Neural crest cell (in vitro differentiated cells): ENCODE measurements at places on chromosomes 6 and 20.

DNA sequence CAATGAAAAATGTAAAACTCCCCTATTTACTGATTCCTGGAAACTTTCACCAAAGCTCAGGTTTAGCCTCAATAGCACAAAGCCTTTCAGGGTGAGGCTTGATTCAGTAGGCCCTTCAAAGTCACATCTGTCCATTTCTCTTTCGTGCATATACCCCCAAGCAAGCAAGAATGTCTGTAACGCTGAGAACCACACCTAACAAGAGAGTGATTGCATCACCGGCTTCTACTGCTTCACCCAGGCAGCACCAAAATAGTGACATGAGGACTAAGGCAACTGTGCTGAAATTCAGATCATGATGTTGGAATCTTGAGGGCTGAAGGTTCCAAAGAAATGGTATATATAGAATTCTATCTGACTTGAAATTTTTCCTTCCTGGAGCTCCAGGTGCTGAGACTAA is 26.1 kb downstream of the CGA start:
- peaks cover 8% of the 10 kb centered on the region for H3K27me3 ChIP-seq
- H3K36me3 ChIP-seq, result no peaks in the 10 kb centered on the region
- H3K4me3 ChIP-seq, result no peak overlapping the region
- peaks cover 15% of the 10 kb centered on the region for H3K4me1 ChIP-seq

GRCh38 chr6:111377558-111378120 is 105.4 kb downstream of the REV3L start:
- H3K27me3 ChIP-seq, result no peaks in the 10 kb centered on the region
- no peak for DNase-seq
- no peak overlapping the region for H3K27ac ChIP-seq

GRCh38 chr6:139996253-139996834 is 621.9 kb upstream of the CITED2 start:
- peaks cover 2% of the 10 kb centered on the region for H3K4me1 ChIP-seq
- no peak overlapping the region for H3K27ac ChIP-seq
- H3K36me3 ChIP-seq, result peaks cover 14% of the 10 kb centered on the region
- no peaks in the 10 kb centered on the region for H3K27me3 ChIP-seq
- H3K4me3 ChIP-seq, result no peak overlapping the region

GRCh38 chr6:15827496-15828255 is 164.8 kb upstream of the DTNBP1 start:
- peak overlapping the region; percentile 9 for H3K27ac ChIP-seq
- H3K4me3 ChIP-seq, result no peak overlapping the region
- H3K36me3 ChIP-seq, result no peaks in the 10 kb centered on the region
- no peaks in the 10 kb centered on the region for H3K27me3 ChIP-seq

GRCh38 chr6:41644297-41644879 is 6.1 kb downstream of the MDFI start:
- H3K27me3 ChIP-seq, result peaks cover 10% of the 10 kb centered on the region
- H3K4me1 ChIP-seq, result peaks cover 52% of the 10 kb centered on the region
- H3K4me3 ChIP-seq, result peak overlapping the region; percentile 68
- peak overlapping the region; percentile 71 for H3K27ac ChIP-seq
- DNase-seq, result no peak

- peaks cover 8% of the 10 kb centered on the region for H3K4me1 ChIP-seq
- H3K36me3 ChIP-seq, result peaks cover 2% of the 10 kb centered on the region
- no peaks in the 10 kb centered on the region for H3K27me3 ChIP-seq
- no peak overlapping the region for H3K27ac ChIP-seq
- H3K4me3 ChIP-seq, result no peak overlapping the region
These were observed 253.6 kb upstream of the NOX3 start for GRCh38 chr6:155709262-155709661.

DNA sequence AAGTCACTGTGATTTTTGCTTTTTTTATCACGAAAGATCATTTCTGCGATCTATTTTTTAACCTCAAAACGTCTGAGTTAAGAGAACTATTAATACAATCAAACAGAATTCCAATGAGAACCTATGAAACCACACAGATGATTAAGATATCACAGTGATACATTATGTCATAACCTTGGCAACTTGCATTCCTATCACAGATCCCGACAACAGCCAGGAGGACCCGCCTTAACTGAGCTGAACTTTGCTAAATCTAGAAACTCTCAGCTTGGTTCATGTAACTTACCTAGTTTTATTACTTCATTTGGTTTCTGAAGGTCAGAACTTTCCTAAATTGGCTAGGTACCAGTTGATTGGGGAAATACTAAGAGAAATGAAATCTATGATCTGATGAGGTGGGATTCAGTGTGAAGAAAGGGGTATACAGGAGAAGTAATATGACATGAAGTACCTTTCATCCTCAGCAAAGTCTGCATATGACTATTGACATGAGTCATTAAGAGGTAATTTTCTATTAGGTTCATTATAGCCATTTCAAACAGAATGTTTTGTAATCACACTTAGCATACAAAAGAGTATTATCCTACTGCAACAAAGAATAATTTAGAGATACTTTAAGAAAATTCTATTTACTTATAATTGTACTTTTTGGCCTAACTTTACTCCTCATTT is 11.2 kb downstream of the LYRM4 start:
- peaks cover 14% of the 10 kb centered on the region for H3K36me3 ChIP-seq
- no peak for DNase-seq
- no peak overlapping the region for H3K4me3 ChIP-seq
- H3K27me3 ChIP-seq, result no peaks in the 10 kb centered on the region

DNA sequence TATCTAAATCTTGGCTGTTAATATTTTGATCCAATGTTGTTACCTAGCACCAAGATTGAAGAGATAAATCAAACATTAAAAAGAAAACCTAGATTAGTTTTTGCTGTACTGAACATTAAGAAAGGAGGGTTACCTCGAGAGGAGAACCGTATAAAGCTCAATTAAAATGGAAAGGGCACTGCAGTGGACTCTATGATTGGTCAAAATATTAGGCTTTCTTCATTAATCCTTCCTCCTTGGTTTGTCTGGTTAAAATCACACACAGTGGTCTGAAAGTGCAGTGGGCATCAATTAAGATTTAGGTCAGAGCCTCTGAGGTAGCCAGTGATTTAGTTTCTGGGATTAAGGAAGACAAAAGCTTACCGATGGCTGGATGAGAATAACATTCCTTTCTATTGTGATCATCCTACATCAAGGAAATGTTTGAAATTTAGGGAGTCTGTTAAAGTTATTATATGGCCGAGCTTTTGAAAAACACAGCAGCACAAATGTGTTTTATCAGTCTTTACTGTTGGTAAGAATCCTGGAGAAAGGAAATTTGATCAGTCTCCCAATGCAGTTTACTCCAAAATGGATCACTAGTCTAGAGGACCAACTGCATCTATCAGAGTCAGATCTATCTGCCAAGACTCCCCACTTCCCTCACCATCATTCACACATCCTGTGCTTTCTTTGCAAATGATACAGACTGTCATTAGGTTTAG is 134.6 kb upstream of the NEDD9 start:
- no peaks in the 10 kb centered on the region for H3K36me3 ChIP-seq
- H3K4me3 ChIP-seq, result no peak overlapping the region
- no peak for DNase-seq
- H3K4me1 ChIP-seq, result no peaks in the 10 kb centered on the region
- no peaks in the 10 kb centered on the region for H3K27me3 ChIP-seq

DNA sequence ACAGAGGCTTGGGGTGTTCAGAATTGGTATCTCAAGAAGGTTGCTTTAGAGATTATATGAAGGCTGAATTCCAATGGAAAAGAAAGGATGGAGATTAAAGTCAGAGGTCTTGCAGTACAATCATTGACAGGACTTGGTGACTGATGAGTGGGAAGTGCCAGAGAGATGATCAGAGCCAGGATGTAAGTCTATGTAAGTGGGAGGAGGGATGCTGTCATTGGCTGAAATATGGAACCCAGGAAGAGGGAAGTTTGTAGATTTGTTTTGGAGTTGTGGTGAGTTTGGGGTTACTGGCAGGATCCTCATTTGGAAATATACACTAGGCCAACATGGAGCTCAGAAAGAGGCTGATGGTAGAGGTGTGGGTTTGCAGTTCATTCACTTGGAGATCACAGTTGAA is 23.8 kb upstream of the TNFAIP3 start:
- H3K4me3 ChIP-seq, result no peak overlapping the region
- peaks cover 7% of the 10 kb centered on the region for H3K36me3 ChIP-seq
- H3K27me3 ChIP-seq, result peaks cover 2% of the 10 kb centered on the region

GRCh38 chr6:40946738-40947301 is 92.2 kb downstream of the UNC5CL start:
- peaks cover 11% of the 10 kb centered on the region for H3K4me1 ChIP-seq
- no peak overlapping the region for H3K27ac ChIP-seq
- H3K4me3 ChIP-seq, result no peak overlapping the region
- no peaks in the 10 kb centered on the region for H3K27me3 ChIP-seq
- DNase-seq, result no peak

GRCh38 chr6:127340171-127340570 is 3.2 kb downstream of the ECHDC1 start:
- no peaks in the 10 kb centered on the region for H3K27me3 ChIP-seq
- H3K4me3 ChIP-seq, result no peak overlapping the region
- DNase-seq, result no peak
- peaks cover 2% of the 10 kb centered on the region for H3K36me3 ChIP-seq
- H3K4me1 ChIP-seq, result peaks cover 5% of the 10 kb centered on the region
- no peak overlapping the region for H3K27ac ChIP-seq

DNA sequence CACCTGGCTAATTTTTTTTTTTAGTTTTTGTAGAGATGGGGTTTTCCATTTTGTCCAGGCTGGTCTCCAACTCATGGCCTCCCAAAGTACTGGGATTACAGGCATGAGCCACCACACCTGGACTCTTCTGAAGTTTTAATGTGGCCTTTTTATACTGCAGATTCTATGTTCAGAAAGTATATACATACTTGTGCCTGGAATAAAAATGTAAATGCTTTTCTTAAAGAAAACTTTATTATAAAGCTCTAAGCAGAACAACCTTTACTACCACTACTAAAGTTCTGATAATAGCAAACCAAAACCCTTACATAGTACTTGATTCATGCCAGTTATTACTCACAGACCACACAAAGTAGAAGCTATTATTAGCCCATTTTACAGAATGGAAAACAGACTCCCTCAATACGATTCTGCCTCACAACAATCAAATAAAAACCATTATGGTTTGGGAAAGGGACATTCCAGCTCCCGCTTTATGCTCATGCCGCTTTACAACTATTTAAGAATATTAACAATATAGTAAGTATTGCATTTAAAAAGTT is 5.3 kb downstream of the PHIP start:
- H3K27me3 ChIP-seq, result no peaks in the 10 kb centered on the region
- H3K4me1 ChIP-seq, result peaks cover 38% of the 10 kb centered on the region
- peaks cover 2% of the 10 kb centered on the region for H3K36me3 ChIP-seq

DNA sequence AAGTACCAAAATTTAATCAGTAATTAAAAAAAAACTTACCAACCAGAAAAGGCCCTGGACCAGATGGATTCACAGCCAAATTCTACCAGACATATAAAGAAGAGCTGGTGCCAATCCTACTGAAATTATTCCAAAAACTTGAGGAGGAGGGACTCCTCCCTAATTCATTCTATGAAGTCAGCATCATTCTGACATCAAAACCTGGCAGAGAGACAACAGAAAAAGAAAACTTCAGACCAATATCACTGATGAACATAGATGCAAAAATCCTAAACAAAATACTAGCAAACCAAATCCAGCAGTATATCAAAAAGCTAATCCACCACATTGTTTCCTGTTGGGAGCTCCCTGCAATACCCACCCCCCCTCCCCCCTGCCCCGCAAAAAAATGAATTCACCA is at the start of gene WFDC11:
WFDC11 (minus strand) TSS at position 101 of the 400 bp plus-strand sequence. CDS start 19,639 bp downstream, outside the sequence.
- H3K27me3 ChIP-seq, result peaks cover 29% of the 10 kb centered on the region
- H3K4me1 ChIP-seq, result no peaks in the 10 kb centered on the region
- H3K4me3 ChIP-seq, result no peak within 1 kb of the TSS
- H3K27ac ChIP-seq, result no peak within 1 kb of the TSS
- DNase-seq, result no peak

DNA sequence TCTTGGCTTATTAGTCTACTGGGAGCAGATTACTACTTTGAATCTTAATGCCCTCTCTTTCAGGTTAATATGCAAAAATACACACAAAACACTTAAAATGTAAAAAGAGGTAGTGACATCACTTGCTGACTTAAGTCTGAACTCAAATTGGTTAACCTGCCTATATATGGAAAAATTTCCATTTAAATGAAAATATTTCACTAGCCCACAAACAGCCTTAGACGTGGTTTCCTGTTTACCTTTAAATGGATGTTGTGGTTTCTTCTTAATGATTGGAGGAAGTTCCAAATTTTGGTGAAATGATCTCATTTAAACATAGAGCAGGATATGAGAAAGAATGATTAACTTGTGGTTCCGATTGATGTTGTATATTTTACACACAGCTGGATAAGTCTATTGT is 553.7 kb downstream of the CD109 start:
- no peaks in the 10 kb centered on the region for H3K27me3 ChIP-seq
- H3K36me3 ChIP-seq, result peaks cover 2% of the 10 kb centered on the region
- no peak overlapping the region for H3K27ac ChIP-seq
- DNase-seq, result no peak
- peaks cover 5% of the 10 kb centered on the region for H3K4me1 ChIP-seq
- H3K4me3 ChIP-seq, result no peak overlapping the region

DNA sequence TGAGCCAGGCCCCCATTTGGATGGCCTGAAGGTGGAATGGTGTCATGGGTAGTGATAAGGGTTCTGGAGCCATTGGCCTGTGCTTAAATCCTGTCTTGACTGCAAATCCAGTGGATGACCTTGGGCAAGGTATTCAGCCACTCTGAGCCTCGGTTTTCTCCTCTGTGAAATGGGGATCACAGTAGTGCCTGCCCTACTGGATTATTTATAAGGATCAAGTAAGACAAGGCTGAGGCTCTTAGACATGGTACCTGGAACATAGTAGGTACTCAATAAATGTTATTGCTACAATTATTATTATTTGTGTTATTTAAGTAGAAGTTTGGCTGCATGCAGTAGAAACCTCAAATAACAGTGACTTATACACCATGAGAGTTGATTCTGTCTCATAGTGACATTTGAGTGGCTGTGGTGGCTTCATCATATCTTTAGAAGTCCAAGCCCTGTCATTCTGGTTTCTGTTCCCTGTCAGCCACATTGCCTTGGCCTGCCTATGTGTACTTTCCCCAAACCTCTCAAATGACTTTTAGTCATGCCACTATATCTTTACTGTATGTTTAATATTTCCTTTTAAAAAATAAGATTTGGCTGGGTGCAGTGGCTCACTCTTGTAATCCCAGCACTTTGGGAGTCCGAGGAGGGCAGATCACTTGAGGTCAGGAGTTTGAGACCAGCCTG is 37.6 kb upstream of the CHMP4B start:
- no peaks in the 10 kb centered on the region for H3K36me3 ChIP-seq
- H3K27ac ChIP-seq, result no peak overlapping the region
- H3K4me3 ChIP-seq, result no peak overlapping the region

DNA sequence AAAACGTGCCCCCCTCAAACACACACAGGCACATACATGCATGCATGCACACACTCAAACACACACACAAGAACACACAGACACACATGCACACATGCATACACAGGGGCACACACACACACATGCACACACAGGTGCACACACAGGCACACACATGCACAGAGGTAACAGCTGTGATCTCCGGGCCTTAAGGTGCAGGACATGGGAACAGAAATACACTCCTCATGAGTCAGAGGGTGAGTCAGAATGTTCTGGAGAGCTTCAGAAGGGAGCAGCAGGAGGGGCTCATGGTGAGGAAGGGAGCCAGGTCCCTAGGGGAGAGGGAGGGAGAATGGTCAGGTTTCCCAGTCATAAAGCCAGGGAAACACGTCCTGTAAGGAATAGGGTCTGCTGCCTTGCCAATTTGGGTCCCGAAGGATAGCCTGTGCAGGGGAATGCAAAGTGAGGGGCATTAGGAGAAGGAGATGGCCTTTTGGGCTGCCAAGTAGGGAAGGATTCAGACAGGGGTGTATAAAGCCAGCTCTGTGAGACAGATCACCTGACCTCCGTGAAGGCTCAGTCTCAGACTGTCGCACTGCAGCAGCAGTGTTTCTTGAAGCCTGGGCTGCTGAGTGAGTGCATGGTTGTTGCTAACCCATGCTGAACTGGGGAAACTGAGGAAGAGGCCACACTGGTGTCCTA is 123.9 kb downstream of the MAFB start:
- no peak overlapping the region for H3K4me3 ChIP-seq
- no peak for DNase-seq
- no peak overlapping the region for H3K27ac ChIP-seq
